Ammon's horn (tissue), 1 donor: ENCODE measurements at places on chromosomes 2 and 18.

DNA sequence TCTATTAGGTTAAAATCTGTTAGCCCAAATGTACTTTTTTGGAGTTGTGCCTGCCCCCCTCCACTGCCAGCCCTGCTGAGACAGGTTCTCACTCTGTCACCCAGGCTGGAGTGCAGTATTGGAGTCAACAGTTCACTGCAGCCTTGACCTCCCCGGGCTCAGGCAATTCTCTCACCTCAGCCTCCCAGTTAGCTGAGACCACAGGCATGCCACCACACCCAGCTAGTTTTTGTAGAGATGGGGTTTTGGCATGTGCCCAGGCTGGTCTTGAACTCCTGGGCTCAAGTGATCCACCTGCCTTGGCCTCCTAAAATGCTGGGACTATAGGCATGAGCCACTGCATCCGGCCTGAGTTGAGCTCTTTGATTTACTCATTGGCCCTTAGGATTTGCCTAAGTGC is 110.7 kb downstream of the ICA1L start:
- DNase-seq: no peak

DNA sequence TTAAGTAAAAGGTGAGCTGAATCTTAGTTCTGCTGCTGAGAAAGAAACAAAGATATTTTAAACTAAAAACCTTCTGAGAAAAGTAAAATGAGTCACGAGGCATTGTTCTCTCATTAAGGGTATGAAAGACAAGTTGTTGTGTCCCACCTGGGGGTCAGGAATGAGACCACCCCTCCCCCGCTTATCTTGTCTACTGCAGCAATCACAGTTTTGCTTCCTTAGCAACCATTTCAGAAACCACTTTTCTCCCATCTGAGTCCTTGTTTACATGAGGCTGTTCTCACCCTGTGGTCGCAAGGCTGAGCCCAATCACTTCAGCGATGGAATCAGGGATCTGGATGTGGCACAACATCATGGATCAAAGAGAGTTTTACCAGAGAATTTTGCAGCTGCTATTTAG is 377.6 kb upstream of the NETO1 start:
- DNase-seq: no peak

GRCh38 chr18:13611142-13611600 is 115.2 kb downstream of the FAM210A start:
- peak; percentile 80 for DNase-seq

GRCh38 chr2:88885275-88885674 is 193.8 kb downstream of the RPIA start:
- DNase-seq: no peak
